ENCODE measurements at places on chromosomes 3 and 15. TPM values are rescaled to one million over a fixed set of nuclear protein-coding genes. Genes with fewer than 3 reads are reported as not detected.

The TMEM44 gene
- 11.7 TPM for total RNA-seq

The TMCO5A gene
- not detected for total RNA-seq

The IP6K1 gene
- total RNA-seq: 45.1 TPM

- no peak for DNase-seq
Observed at GRCh38 chr3:38190481-38190881, 25.1 kb downstream of the OXSR1 start.

DNA sequence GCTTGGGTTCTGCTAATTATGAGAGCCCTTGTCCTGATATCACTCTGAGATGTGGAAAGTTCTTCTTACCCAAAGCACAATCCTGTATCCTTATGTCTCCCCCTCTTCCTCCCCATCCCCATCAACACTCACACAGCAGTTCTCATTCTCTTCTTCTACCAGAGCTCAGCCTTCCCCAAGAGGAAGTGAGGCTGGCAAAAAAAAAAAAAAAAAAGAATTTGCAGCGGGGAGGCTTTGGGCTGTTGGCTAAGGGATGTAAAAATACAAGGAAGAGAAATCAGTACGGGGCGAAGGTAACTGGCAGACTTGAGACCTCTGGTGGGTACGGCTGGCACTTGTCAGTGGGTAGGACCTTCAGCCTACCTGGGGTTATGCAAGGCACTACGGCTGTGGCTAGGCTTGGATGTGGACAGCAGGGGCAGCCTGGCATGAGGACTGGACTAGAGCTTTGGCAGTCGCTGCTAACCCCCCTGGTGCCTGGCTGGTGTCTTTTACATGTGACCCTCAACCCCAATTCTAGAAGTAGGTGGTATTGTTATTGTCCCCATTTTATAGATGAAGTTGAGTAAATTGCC lies 5.4 kb downstream of the VIPR1 start:
- DNase-seq: no peak

DNA sequence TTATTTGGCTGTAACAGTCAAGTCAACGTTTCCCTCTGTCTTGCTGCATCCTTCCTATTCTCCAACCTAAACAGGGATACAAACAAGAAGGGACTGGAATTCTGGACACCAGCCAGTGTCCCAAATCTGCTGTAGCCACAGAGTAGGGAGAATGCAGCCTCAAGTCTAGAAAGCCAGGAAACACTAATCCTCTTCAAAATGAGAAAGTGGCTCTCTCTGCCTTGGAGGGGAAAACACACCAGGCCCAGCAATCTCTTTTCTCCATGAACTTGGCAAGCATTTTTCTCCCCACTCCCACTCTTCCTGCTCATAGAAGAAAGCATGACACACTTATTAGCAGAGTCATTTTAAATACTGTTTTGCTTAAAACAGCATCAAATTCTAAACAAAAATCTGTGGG lies 781.7 kb downstream of the SQOR start:
- no peak for DNase-seq

DNA sequence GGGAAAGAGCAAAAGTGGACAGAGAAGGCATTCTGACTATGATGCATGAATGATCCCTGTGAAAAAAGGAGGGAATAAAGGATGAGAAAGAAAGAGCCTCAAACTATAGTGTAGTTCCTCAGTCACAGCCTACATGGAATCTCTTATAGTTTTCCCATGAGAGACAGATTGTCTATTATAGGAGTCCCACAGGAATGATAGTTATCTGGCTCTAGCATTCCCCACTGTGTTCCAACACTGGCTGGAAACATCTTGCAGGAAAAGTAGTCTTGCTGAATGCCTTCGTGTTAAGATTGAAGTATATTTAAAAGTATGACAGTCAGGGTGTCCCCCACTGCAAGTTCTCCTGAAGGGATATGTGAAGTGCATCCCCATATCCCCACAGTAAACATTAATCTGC lies 641.5 kb upstream of the NECTIN3 start:
- DNase-seq: no peak

GRCh38 chr3:113895964-113896363 lies 51.8 kb upstream of the ZDHHC23 start:
- DNase-seq: no peak

- no peak for DNase-seq
Observed at GRCh38 chr15:51170882-51171633, 76.4 kb upstream of the TNFAIP8L3 start.

- DNase-seq: no peak
Observed at GRCh38 chr3:192307631-192308030, 419.7 kb downstream of the FGF12 start.

The SAMMSON gene
- not detected for total RNA-seq

DNA sequence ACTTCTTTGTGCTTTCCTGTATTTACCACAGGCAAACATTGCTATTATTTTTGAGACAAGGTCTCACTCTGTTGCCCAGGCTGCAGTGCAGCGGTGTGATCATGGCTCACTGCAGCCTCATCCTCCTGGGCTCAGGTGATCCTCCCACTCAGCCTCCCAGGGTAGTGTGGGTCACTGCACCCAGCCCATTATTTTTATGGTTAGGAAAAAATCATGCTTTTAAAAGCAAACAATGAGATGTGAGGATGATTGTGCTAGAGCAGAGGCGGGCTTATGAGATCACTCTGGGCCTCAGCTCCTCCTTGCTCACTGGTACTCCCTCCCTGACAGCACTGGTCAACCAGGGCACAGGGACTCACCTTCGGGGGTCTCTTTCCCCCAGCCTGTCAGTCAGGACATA lies 2.2 kb downstream of the MAN2C1 start:
- no peak for DNase-seq

DNA sequence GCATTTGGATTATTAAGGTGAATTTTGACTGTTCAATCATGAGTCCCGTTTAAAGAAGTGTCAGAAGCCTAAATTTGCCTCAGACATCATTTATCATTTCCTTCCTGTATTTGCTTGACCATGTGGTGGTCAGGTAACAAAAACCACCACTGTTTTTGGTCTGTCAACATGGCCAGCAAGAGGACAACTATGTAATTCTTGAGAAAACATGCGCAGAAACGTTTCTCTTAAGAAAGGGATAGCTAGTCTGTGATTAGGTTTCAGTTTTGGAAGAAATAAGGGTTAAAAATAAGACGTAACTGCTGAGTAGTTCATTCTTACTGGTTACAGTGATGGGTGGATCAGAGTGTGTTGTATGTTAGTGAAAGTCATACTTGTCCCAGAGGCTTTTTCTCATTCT lies 204.5 kb downstream of the AKAP13 start:
- no peak for DNase-seq

- DNase-seq: no peak
Observed at GRCh38 chr3:13015286-13016082, 57.7 kb downstream of the IQSEC1 start.

The C2CD4A gene
- not detected for total RNA-seq

GRCh38 chr3:4742359-4742758 lies 236.9 kb upstream of the BHLHE40 start:
- DNase-seq: no peak

The TIMMDC1 gene
- total RNA-seq: 58.7 TPM

The AP3B2 gene
- 0.64 TPM for total RNA-seq

The PTX3 gene
- total RNA-seq: 22.5 TPM

DNA sequence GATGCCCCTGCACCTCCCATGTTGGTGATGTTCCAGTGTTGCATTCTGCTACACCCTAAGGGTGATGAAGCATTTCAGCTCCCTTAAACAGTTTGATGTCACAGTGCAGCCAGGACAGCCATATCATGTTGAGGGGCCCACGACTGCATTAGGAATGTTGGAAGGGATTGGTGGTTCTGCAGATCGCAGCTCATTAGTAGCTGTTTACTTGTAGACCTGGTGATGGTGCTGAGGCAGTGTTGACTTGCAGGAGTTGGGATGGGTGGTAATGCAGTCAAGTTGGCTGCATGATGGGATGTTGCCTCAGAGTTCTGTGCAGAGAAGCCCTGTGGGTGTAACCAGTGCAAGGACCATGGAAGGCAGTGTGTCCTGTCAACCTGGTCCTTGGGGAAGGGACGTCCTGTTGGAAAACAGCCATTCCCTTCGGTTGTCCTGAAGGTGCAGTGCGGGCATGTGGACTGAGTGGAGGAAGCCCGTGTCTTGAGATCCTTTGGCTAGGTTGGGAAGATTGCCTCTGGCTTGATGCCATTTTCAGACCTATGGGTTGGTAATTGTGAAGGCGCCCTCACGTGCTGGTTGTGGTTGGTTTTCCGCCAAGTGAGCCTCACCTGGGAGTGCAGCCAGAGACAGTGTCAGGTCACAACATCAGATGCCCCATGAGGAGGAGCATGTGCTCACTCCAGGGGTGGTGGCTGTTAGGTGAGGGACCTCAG lies 100.7 kb downstream of the SNRPN start:
- DNase-seq: no peak

The LRTM1 gene
- not detected for total RNA-seq

DNA sequence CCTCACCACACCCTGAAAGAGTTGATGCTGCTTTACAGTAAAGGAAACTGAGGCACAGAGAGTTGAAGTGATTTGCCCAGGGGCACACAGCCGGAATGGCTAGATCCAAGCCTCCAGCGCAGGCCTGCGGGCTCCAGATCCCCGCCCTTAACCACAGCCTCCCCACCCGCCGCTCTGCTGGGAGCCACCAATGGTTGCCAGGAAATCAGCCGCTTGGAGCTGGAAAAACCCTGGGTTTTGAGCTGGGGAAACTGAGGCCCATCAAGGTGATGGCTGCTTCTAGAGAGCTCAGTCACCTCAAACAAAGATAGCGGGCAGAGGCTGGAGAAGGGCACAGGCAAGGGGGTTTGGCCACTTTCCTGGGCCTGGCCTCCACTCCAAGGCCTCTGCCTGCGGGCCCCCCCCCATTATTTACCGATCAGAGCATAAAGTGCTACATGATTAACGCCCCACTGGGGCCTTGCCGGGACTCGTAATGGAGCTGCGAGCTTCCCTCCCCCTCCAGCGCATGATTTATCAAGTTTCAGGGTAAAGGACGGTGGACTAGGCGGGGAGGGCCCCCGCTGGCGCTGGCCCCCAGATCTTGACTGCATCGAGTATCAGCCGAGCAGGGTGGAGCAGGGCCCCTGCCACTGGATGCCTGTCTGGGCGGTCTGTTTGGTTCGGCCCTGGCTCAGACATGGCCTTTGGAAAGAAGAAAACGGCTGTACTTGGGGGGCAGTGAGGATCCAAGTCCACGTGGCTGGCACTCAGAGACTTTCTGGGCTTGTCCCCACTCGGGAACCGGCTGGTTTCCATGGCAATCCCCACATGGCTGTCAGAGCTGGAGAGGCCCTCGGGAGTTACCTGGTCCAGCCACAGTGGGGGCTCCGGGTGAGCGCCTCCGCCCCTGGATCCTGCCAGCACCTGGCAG lies 9.1 kb downstream of the PLXND1 start:
- DNase-seq: peak; percentile 75

- no peak for DNase-seq
Observed at GRCh38 chr3:112038863-112039262, 4.3 kb downstream of the TMPRSS7 start.

DNA sequence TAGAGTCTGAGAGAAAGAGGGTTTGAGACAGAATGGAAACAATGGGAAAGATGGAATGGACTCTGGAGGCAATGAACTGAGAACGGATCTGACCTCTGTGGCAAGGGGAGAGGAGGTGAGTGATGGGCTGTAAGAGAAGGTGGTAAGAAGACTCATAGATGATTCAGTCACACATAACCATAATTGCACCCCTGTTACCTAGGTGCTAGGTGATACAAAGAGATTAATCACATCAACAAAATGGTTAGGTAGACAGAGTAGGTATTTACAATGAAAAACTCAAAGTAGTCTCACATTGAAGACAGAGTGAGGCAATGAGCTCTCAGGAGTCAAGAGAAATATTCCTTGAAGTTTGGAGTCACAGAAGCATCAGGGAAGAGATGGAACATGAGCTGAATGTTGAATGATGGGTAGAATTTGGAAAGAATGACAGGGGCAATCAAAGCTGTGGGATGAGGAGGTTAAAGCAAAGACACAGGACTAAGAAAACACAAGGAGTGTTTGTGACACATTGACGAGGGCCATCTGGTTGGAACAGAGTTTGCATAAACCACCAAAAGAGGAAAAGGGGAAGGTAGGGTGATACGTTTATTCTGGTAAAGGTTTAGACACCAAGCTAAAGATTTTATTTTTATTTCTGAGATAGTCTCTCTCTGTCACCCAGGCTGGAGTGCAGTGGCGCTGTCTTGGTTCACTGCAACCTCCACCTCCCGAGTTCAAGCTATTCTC lies 32.7 kb downstream of the MME start:
- no peak for DNase-seq

The NEK11 gene
- 7.7 TPM for total RNA-seq

DNA sequence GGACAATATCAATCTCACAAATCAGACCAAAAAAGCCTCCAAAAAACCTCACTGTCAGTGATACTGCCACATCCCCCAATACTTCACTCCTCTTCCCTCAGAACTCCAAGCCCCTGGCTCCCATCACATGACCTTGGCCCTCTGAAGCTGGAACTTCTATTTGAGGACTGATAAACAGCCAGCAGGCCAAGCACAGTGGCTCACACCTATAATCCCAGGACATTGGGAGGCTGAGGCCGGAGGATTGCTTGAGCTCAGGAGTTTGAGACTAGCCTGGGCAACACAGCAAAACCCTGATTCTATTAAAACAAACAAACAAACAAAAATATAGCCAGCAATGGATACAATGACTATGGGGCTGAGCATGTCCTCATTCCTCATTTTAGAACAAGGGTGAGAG lies 55.2 kb downstream of the MAP4 start:
- no peak for DNase-seq

The CPNE9 gene
- not detected for total RNA-seq

The KATNBL1 gene
- 53.8 TPM for total RNA-seq

DNA sequence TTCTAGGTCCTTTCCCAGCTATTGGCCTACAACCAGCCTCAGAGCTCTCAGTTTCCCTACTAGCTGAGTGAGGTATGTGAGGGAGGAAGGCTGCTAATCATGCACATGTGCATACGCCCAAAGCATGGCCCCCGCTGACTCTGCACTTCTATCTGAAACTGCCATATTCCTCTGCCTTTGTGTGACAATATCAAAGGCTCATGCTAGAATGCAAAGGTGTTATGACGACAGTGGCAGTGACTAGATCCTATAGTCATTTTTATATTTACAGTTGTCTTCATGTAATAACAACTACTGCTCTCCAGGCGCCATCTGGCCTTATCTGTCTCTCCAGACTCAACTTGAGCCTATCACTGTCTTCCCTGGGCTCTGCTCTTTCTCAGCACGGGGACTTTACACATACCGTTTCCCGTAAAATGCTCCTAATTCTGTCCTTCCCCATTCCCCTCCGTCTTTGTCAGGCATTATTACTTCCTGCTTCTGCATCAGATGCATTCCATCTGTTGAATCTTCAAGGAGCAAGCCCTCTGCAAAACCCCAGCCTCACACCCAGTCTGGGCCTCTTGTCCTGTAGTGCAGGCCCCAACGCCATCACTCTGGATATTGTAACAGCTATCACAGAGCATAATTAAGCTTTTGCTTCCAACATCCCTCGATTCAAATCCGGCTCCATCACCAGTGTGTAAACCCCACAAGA lies 102.5 kb downstream of the PDCD6IP start:
- peak; percentile 41 for DNase-seq

The STRIT1 gene
- not detected for total RNA-seq

The DVL3 gene
- 46.1 TPM for total RNA-seq

- DNase-seq: no peak
Observed at GRCh38 chr15:99283717-99284116, 32.4 kb downstream of the LRRC28 start.

The VEPH1 gene
- total RNA-seq: 10.3 TPM

The STRC gene
- total RNA-seq: not detected

Data from fibroblast of villous mesenchyme (primary cell).